ENCODE measurements at places on chromosomes 3 and 15.

- no peak for DNase-seq
These were observed 31.7 kb downstream of the CHAC1 start for GRCh38 chr15:40984964-40985363.

GRCh38 chr3:160616716-160617115 lies 51.3 kb upstream of the KPNA4 start:
- DNase-seq: no peak

DNA sequence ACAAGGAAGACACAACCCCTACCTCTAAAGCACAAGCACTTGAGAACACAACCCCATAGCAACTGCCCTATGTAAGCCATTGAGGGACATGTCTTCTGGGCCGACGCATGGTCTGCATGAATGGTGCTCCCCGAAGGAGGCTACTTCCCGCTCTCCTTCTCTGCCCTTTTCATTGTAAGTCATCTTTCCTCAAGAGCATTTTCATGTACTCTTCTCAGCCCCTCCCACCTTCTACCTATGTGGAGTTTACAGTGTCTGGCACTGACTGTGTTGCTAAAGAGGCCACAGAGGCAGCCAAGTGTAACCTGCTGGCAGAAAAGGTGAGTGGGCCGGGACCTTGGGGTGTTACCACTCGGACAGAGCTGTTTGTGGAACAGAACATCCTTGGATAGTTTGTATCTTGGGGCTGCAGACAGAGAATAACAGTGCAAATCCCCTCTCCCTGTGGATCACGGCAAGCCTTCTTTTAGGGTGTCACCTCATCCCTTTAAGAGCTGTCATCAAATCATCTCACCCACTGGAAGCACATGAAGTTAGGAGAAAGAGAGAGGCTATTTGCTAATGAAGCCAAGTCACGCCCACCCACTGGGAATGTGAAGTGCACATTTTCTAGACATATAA lies 5.6 kb downstream of the AHSG start:
- DNase-seq: no peak

- no peak for DNase-seq
These were observed 577.5 kb upstream of the CBLB start for GRCh38 chr3:106446271-106446670.

DNA sequence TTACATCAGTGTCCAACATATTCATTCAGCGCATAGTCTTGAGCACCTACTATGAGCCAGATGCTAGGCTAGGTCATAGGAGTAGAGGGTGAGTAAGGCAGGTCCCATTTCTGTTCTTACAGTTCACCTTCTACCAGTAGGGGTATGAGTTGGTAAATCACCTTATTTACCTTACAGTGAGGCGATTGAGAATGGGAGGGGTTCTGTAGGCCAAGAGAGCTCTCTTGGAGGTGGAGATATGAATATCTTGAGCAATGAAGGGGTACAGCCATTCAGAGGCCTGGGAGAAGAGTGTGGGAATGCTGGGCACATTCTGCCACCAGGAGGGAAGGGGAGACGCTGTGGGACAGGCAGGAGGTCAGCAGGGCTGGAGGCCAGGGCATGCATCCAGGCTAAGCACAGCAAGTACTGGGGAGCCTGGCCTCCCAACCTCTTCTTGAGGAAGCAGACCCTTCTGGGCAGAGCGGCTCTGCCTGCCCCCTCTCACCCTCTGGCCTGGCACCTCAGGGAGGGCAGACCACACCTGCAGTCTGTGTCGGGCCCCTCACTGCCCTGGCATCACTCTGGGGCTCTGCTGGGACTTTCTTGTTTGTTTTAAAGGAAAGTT lies 123.4 kb downstream of the EEFSEC start:
- no peak for DNase-seq

- DNase-seq: no peak
These were observed 47.1 kb downstream of the KLF15 start for GRCh38 chr3:126309861-126310655.

- no peak for DNase-seq
These were observed 49.1 kb downstream of the CCK start for GRCh38 chr3:42216931-42217333.

Data from stimulated activated CD4-positive, alpha-beta T cell treated with anti-CD3 and anti-CD28 coated beads, TNF-alpha, amount 100 ng/mL, for 24 hours (primary cell).